ENCODE measurements at places on chromosomes 4 and X. TPM values are rescaled to one million over a fixed set of nuclear protein-coding genes. Genes with fewer than 3 reads are reported as not detected.

GRCh38 chrX:150968862-150969720 lies 14.0 kb upstream of the HMGB3 start:
- no peak for DNase-seq

NR3C2 gene
- 2.4 TPM for total RNA-seq

DNA sequence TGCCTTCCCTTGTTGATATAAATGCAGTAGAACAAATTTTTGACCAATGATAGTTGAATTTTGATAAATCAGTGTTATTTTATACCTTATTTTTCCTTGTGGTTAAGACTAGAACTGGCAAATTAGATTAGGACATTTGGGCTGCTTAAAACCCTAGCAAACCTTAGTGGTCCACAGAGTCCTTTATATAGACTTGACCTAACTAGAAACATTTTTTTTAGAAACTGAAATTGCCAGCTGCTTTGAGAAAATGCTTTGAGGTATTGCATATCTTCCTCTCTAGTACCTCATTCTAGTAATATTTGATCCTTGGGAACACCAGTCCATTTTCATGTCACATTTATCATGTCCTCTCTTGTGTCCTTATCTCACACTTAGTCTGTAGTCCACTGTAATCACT lies 580.3 kb downstream of the FSTL5 start:
- DNase-seq: no peak

GRCh38 chrX:107672955-107673378 lies 44.7 kb downstream of the PRPS1 start:
- DNase-seq: peak; percentile 83

GRCh38 chrX:154738011-154738738 lies 12.7 kb downstream of the GAB3 start:
- DNase-seq: no peak

ASB5 gene
- total RNA-seq: not detected

GRCh38 chr4:68906780-68907137 lies 44.8 kb downstream of the UGT2A3 start:
- DNase-seq: no peak

DNA sequence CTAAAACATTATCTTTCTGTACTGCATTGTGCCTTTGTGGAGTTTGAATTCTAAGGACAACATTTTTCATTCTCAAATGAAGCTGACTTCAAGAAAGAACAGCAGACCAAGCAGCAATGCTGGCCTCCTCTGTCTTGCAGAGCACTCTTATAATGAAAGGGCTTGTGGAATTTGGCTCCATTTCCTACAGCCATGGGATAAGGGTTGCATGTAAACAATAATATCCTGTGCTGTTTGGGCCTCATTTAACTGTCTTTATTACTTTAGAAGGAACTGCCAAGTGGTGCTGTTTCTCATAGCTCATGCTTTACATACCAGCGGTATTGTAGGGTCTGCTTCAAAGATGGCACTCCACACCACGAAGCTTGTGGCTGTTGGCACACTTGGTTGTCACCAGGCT lies 111.4 kb upstream of the EOLA2 start:
- no peak for DNase-seq

DNA sequence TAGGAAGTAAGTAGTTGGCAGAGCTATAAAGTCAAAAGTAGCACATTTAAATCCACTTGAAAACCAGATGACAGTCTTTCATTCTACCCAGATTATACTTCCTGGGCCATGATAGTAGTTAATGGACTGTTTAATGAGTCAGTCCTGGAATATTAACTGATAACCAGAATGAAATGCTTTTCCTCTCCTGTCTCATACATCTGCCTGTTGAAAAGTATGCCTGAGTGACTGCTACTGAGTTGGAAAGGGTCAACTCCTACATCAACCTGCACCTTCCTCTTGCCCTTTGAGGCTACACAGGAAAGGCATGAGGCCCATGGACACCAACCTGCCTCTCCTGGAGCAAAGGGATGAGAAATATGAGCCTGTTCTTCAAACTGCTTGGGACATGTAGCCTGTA lies 36.0 kb upstream of the COX7B2 start:
- no peak for DNase-seq

GRCh38 chr4:113292371-113293042 lies 243.1 kb downstream of the ANK2 start:
- no peak for DNase-seq

TENM3 gene
- not detected for total RNA-seq

PDLIM5 gene
- total RNA-seq: 15.2 TPM

DNA sequence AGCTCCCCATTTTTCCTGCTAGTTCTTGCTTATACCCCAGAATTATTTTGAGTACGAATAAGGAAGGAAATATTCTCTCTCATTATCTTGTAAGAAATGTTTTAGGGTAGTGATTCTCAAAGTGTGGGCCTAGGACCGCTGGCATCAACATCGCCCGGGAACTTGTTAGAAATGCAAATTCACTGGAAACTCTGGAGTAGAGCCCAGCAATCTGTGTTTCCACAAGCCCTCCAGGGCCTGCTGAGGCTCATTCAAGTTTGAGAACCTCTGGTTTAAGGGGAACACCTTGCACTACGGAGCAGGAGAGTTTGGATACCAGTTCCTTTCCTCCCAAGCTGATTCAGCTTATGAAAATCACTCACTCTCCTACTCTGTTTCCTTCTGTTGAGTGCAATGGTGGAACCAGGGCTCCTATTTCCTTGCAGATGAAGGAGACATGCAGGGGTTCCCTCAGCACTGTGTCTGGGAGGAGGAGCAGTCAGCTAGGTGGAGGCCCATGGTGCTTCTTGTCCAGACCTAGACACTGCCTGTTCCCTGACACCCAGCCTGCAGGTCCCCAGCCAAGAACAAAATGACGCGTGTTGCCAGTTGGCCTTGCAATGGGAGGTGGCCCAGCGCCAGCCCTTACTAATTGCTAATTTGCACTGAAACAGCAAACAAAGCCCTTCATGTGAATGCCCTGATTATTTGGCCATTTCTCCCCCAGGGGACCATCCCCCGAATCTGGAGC lies 68.5 kb downstream of the CYTL1 start:
- no peak for DNase-seq

GRCh38 chrX:31245714-31246113 lies 173.9 kb upstream of the FTHL17 start:
- no peak for DNase-seq

DNA sequence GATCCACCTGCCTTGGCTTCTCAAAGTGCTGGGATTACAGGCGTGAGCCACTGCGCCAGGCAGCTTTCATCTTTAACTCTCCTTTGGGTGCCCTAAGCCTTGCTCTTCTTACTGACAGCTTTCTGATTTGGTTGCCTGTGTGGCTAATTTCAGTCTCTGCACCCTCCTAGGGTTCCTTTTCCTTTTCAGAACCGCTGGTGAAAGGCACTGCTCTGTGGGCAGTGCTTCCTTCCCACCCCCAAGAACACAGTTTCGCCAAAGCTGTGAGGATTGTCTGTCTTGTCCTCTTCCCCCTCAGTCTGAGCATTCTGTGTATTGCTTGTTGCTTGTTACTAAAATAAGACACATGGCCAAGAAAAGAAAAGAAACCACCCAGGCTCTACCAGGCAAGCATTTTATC lies 101.4 kb upstream of the FRMPD3 start:
- DNase-seq: no peak

ARHGAP6 gene
- not detected for total RNA-seq

GRCh38 chr4:167885071-167885470 lies 207.3 kb upstream of the ANXA10 start:
- no peak for DNase-seq

SPANXA1 gene
- not detected for total RNA-seq

GRCh38 chrX:103170216-103170615 lies 44.7 kb upstream of the BEX4 start:
- DNase-seq: no peak

DNA sequence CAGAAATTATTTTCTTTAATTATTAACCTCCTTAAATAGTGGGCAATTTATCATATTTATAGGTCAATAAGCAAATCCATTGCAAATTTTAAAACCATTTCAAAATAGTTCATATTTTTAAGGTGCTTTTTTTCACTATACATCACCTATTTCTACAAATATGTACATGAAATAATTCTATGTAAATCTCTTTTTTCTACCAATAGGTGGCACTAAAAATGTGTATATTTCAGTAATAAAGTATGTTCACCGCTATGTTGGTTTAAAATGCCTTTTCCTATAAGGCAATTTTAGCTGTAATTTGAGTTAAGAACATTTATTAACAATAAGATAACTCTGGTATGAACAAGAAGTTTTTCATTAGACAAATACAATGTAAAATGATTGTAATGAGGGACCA lies 672.2 kb downstream of the KCTD8 start:
- peak; percentile 28 for DNase-seq

- no peak for DNase-seq
Observed at GRCh38 chrX:101430457-101431078, 22.5 kb downstream of the HNRNPH2 start.

- DNase-seq: no peak
Observed at GRCh38 chr4:38601244-38601915, 62.6 kb upstream of the KLF3 start.

GRCh38 chrX:18353931-18354368 lies 538 bp downstream of the SCML2 start:
- peak; percentile 63 for DNase-seq

- no peak for DNase-seq
Observed at GRCh38 chrX:140492066-140492994, 12.5 kb downstream of the SOX3 start.

PCDH10 gene
- not detected for total RNA-seq

HDAC8 gene
- total RNA-seq: 35.7 TPM

GRCh38 chrX:71612256-71612655 lies 6.1 kb downstream of the CXCR3 start:
- DNase-seq: no peak

GRCh38 chr4:153763404-153763803 lies 3.6 kb upstream of the RNF175 start:
- DNase-seq: peak; percentile 8

DNA sequence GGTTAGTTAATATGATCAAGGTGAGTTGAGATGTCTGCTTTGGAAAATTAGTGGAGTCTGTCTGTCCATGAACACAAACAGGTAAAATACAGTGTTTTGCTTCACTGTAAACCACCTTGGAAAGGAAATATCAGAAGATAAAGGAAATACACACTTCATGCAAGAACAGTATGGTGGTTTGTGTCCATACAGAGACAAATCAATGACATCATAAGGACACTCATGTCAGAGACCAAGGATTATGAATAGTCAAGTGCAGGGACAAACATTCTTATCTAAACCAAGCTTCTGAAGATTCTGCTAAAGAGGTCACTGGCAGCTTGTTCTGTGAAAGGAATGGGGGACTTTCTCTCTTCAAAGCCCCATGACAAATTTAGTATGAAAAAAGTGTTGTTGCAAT lies 322.9 kb upstream of the F9 start:
- no peak for DNase-seq

DNA sequence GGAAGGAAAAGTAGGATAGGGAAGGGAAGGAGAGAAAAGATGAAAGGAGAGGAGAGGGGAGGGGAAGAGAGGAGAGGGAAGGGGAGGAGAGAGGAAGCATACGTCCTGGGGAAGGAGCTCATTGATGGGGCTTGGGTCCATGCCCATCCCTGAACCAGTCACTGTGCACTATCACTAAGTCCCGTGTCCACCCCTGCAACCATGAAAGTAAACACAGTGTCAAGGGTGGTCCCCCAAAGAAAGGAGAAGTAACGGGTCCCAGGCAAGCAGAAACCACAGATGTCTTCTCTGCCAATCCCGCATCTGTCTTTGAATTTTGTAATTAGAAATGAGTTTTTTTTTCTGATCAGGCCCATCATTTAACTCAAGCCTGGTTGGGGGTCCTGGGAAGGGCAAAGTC lies 55.2 kb downstream of the LGI2 start:
- DNase-seq: no peak

DNA sequence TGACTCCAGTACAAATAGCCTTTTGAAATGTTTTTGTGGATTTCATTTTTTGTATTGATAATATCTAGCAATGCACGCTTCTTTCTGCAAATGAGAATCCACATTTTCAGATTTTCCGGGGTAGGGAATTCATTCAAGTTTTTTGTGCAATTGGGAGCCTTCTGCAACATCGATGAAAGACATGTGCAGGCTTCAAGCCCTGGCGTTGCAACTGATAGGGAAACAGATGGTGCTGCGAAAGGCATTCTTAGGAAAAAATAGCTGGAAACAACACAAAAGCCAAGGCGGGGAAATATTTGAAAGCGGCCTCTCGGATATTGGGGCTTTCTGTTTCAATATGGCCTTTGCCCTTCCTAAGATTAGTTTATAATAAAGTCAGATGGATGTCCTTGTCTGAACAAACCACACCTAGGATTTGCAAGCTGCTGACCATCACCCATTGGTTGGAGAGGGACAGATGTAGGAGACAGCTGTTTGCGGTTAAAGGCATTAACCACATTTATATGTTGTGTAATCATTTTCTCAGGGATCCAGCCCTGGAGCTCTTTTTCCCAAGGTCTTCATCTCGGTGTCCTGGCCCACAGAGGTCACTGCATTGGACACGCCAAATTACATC lies 136.5 kb downstream of the PRKX start:
- no peak for DNase-seq

GRCh38 chr4:43607400-43607799 lies 714.9 kb downstream of the GRXCR1 start:
- DNase-seq: peak; percentile 30

- no peak for DNase-seq
Observed at GRCh38 chr4:124589786-124590185, 122.7 kb downstream of the ANKRD50 start.

- DNase-seq: no peak
Observed at GRCh38 chr4:27223326-27223725, 362.7 kb downstream of the STIM2 start.

GRCh38 chrX:49147282-49147681 lies 15.3 kb upstream of the MAGIX start:
- no peak for DNase-seq

DNA sequence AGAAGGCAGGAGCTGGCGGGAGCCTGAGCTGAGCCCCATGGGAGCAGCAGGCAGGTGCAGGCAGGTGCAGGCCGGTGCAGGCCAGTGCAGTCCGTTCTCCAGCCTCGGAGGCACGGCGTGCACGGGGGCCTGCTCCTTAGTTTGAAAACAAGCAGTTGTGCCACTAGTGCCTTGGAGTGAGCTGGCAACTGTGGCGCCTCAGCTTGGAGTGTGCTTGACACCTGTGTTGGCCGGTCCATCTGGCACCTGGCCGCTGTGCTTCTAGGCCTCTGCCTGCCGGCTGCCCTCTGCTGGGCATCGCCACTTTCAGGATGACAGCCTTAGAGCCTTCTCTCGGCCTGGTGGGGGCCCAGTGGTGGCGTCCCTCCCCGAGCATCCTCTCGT lies 47.9 kb downstream of the RGS12 start:
- no peak for DNase-seq

DNA sequence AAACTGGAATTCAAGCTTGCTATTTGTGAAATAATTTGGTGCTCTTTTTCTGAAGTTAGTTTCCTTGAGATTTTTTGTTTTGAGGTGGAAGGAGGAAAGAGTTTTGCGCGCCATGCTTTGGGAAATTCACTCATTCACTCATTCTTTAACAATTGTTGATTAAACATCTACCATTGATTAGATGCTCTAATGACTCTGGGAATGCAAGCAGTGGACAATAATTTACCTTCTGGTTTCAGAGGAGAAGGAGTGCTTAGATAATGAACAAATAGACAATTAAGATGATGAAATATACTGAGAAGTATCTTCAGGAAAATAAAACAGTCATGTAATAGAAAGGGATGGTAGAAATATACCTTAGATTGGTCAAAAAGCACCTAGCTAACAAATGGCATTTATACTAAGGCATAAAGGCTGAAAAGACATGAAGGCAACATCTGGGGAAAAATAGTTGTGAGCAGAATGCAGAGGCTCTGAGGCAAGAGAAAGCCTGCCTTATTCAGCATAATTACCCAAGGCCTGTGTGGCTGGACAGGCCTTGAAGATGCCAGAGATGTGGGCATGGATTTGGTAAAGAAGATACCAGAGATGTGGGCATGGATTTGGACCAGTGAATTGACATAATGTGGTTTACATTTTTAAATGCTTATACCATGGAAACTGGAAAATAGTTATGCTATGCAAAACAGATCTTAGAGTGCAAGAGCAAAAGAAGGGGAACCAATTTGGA lies 2.7 kb upstream of the COMMD8 start:
- DNase-seq: no peak

Data from OCI-LY7 (cell line).